ENCODE measurements at places on chromosomes 5 and 9.

DNA sequence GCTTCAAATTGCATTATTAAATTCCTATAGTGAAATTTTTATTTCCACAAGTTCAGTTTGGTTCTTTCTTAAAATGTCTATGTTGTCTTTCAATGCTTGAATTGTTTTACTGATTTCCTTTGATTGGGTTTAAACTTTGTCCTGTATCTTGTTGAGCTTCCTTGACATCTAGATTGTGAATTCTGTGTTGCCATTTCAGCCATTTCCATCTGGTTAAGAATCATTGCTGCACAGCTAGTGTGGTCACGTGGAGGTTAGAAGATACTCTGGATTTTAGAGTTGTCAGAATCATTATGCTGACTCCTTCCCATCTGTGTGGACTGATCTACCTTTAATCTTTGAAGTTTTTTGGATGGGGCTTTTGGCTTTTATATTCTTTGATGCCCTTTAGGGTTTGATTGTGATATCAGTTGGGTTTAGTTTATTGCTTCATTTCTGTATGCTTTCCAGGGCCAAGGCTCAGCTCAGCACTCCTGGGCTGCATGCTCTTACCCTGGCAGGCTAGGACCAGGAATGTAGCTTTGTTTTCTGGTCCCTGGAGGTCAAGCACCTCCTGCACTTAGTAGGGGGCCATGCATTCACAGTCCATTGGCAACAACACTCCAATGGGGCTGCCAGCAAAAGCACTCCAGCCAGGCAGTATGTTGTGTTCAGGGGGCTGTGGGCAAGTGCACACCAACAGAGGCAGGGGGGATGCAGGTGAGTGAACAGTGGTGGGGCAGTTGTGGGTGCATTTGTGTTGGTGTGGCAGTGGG lies 141.4 kb downstream of the PRR16 start:
- no peak for DNase-seq

DNA sequence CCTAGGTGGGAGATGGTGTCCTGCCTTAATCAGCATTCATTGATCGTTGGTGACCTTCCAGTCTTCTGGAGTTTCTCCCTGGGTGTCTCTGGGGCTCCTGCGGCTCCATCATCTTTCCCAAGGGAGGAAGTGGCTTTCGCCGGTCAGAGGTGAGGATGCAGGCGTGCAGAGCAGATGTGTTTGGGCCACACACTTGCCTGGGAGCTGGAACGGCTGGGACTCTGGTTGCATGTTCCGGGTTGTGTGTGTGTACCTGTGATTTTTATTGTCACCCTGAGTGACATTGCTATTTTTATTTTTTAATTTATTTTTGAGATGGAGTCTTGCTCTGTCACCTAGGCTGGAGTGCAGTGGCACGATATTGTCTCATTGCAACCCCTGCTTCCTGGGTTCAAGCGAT lies 9.6 kb downstream of the HMCN2 start:
- no peak for DNase-seq

DNA sequence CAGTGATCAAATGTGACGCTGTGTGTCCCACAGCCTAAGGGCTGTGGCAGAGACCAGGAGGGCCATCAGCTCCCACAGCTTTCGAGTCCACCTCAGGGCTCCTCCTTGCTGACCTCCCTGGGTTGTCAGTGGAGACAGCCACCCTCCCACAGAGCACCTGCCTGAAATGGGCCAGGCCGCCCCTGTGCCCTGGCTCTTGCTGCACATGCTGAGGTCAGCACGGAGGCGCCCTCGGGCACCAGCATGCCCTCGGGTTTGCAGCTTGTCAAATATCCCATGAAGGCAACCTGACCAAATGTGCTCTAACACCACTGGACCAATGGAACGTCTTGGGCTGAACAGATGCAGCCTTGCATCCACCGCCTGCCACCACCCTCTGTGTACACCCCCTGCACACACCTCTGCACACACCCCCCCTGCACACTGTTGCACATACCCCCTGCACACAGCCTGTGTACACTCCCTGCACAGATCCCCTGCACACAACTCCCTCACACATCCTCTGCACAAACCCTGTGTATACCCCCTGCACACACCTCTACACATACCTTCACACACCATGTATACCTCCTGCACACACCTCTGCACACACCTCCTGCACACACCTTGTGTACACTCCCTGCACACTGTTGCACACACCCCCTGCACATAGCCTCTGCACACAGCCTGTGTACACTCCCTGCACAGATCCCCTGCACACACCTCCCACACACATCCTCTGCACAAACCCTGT lies 2.0 kb upstream of the CEP72 start:
- DNase-seq = no peak

- DNase-seq = no peak
Observed at GRCh38 chr5:885529-885928, 7.1 kb downstream of the BRD9 start.

DNA sequence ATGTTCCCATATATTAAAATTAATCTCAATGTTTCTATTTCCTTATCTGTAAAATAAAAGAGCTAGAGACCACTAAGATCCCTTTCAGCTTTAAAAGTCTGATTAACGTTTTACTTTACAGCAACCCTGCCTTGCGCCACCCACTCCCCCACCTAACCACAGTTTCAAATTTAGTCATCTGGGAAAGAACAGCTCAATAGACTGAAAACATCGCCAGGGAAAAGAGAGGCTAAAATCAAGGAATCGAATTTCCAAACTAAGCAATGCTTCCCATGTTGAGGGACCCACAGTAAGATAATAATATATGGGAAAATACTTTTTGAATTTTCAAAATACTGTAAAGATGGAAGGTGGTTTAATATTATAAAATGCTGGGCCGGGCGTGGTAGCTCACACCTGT lies 6.6 kb downstream of the SAXO1 start:
- no peak for DNase-seq

DNA sequence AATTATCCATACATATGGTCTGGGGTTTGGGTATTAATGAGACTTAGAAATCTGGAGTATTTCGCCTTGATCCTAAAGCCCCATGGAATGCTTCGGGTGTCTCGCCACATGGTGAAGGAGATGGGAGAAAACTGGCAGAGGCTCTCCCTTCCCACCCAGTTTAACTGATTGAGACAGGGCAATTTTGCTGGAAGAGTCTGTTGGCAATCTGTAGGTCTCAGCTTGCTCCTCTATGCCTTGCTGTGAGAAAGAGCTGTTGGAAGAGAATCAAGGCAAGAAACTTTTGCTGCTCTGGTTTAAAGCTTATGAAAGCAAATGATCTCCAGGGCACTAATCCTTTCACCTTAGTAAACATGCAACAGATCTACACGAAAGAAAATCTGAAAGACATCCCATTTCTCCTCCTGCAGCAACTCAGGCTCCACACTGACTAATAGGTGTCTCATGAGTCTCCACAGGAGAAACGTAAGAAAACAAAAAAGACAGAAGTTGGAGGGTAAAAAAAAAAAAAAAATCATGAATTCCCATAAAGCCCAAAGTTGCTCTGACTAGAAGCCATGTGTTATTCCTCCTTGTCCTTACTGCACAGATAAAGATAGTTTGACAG lies 369.9 kb downstream of the EFNA5 start:
- DNase-seq = no peak

GRCh38 chr5:115772731-115773475 lies 43.6 kb downstream of the CDO1 start:
- no peak for DNase-seq

DNA sequence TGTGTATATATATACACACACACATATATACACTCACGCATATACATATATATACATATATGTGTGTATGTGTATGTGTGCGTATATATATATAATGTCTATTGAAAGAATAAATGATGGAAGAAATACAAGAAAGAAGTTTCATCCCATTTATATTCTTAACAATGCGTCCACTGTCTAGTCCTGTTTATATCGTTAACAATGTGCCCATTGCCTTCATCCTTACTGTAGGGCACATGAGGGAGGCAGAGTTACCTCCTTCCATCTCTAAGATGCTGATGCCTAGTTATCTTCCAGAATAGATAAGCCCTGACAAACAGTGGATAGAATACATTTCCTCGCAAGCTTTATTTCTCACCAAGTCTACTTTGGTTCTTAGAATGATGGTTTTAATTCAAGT lies 389.8 kb upstream of the SEMA6A start:
- DNase-seq = no peak

GRCh38 chr9:121735065-121735792 lies 83.8 kb downstream of the DAB2IP start:
- DNase-seq = no peak

DNA sequence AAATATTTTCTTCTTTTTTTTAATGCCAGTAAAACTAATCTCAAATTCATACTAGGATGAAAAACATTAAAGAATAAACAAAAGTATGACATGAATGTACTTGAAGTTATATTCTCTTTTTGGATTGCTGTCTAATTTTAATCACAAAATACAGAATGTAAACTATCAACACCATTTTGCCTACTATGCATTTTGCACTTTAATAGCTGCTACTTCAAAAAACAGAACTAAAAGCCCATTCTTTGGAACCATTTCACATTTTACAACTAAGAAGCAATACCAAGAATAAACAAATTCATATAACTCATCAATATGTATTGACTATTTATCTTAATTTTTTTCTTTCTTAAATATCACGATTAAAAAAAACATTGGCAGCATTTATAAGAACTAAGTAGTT lies 58.1 kb downstream of the ADAMTS6 start:
- DNase-seq = no peak

- no peak for DNase-seq
Observed at GRCh38 chr5:80756292-80756691, 101.5 kb upstream of the DHFR start.

GRCh38 chr5:79834098-79834753 lies 144.6 kb downstream of the CMYA5 start:
- DNase-seq = no peak

DNA sequence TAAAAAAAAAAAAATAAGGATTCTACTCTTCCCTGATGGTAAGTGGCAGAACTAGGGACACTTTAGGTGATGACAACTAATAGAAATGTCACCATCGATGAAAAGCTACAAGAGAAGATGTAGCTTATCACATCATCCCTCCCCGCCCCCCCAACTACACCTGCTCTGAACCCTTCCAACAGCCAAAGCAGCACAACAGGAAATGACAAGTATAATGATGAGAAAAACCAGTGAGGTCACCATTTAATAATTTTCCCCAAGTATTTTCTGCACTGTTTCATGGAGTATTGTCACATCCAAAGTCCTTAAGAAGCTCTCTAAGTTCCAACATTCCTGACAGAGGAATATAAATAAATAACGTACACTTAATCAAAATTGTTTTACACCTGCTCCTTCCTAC lies 221.4 kb downstream of the EFNA5 start:
- DNase-seq = no peak

DNA sequence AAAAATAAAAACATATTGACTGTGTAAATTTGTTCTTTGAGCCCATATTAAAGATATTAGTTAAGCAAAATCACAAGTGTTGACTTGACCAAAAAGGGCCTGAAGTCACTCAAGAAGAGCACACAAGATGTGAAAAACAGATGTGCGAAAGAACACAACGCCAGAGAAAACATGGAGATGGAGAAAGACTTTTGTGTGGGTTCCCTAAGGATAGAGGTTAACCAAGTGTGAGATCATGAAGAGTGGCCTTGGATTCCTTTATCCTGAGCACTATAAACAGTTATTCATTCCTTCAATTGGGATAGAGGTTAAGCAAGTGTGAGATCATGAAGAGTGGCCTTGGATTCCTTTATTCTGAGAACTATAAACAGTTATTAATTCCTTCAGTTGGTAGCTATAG lies 361.8 kb downstream of the CDH18 start:
- DNase-seq = no peak

GRCh38 chr9:88108779-88109178 lies 29.5 kb downstream of the SPATA31C2 start:
- no peak for DNase-seq

- no peak for DNase-seq
Observed at GRCh38 chr5:125898851-125899405, 524.3 kb upstream of the GRAMD2B start.

GRCh38 chr9:104494808-104495207 lies 9.3 kb upstream of the OR13F1 start:
- no peak for DNase-seq
